ENCODE measurements at places on chromosomes 5 and 9.

- no peak for DNase-seq
These were observed 116.7 kb downstream of the WDR70 start for GRCh38 chr5:37495668-37496347.

- DNase-seq, result no peak
These were observed 19.4 kb downstream of the RAB14 start for GRCh38 chr9:121182101-121182836.

- DNase-seq, result no peak
These were observed 27.0 kb downstream of the OLFML2A start for GRCh38 chr9:124803911-124804310.

- peak; percentile 51 for DNase-seq
These were observed 121.1 kb upstream of the IL12B start for GRCh38 chr5:159451197-159452052.

All from Right ventricle myocardium superior (tissue), 1 donor.